ENCODE measurements at places on chromosomes 12 and 14.

- peak; percentile 8 for DNase-seq
Observed at GRCh38 chr14:64438181-64438841, 27.0 kb upstream of the AKAP5 start.

DNA sequence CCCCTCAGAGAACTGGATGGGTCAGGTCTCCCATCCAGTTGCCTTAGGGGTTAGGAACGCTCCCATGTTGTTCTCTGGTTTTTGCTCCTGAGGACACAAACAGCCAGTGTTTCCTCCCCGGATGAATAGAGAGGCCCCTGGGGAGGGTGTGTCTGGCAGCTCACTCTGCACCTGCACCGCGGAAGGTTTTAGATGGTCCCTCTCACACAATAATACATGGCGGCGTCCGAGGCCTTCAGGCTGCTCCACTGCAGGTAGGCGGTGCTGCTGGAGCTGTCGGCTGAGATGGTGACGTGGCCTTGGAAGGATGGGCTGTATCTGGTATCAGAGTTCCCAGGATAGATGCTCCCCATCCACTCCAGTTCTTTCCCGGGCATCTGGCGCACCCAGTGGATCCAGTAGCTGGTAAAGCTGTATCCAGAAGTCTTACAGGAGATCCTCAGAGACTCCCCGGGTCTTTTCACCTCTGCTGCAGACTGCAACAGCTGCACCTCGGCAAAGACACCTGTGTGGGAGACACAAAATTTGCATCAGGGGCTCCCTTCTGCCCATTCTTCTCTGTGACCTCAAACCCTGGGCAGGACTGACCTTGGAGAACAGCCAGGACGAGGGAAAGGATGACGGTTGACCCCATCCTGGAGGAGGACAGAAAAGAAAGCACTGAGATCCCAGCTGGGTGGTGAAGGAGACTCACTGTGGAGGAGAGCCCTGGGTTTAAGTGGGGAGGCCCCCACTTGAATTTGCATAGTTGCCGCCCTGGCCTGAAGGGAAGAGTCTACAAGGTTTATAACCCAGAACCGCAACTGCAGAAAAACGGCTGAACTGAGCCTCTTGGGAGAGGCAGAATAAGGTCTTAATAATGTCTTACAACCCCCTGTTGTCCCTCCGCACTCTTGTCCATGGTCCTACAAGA lies 1324.8 kb downstream of the TMEM121 start:
- no peak for DNase-seq

DNA sequence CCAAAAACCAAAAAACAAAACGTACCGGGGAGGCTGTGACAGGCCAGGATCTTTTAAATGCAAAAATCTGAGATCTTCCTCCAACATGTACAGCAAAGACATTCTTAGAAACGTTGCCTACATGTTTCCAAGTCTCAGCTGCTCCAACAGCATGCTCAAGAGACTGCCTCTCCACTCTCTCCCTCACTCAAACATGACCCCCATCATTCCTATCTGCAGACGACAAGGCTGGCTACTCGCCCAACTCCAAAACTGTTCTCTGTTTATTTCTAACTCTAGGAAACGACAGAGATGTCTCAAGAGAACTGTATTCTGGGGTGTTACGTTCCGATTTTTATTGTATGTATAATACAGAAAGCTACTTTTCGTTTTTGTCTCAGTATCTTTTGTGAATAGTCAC lies 57.5 kb upstream of the TMCC3 start:
- no peak for DNase-seq

DNA sequence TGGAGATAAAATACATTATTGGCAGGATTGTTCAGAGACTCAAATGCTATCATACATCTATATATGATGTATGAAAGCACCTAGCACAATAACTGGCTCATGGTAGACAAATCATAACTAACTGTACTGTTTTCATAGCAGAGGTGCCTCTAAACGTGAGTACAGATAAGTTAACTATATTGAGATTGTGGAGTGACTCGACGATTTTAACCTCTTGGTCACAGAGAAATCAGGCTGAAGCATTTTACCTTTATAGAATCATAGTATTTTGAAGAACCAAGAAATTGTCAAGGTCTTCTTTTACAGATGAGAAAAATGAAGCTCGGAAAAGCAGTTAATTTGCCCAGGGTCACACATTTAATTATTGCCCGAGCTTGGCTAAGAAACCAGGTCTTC lies 666 bp upstream of the DERA start:
- no peak for DNase-seq

GRCh38 chr12:32159925-32160324 lies 53.3 kb downstream of the BICD1 start:
- DNase-seq, result no peak

DNA sequence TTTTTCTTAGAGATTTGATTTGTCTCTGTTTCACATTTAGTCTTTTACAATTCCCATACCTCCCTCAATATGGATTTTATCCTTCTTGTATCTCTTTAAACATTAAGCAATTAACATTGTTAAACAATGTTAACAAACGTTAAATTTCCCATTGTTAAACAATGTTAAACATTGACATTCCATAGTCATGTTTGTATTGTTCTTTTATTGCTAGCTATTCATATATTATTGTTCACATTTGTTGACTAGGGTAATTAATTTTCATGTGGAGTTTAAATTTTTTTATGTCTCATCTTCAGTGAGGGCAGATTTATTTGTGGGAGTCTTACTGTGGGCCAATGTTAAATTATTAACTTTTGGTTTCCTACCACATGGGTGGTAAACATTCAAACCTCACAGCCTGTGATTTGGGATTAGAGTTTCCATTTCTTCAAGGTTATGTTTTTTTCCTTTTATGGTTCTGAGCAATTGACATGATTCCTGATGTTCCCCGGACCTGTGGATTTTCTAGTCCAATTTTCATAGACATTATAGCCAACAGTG lies 294.3 kb downstream of the ALG10B start:
- DNase-seq, result no peak

DNA sequence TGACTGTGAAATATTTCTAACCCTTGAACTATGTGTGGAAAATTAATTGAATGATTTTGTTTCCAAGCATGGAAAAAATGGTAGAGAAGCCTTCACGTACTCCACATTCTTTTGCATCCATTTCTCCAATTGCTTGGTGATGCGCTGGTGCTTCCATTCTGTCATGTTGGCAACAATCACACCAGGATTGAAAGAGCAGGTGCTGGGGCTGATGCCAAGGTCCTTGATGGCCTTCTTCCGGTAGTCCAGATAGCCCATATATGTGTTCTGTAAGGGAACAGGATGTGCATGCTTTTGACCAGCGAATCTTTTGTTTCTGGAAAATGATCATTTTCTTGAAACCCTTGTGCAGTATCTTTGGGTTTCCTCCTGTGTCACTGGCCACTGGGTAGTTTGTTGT lies 28.6 kb downstream of the TDG start:
- DNase-seq, result no peak

GRCh38 chr12:109738209-109738608 lies 24.6 kb downstream of the FAM222A start:
- no peak for DNase-seq

DNA sequence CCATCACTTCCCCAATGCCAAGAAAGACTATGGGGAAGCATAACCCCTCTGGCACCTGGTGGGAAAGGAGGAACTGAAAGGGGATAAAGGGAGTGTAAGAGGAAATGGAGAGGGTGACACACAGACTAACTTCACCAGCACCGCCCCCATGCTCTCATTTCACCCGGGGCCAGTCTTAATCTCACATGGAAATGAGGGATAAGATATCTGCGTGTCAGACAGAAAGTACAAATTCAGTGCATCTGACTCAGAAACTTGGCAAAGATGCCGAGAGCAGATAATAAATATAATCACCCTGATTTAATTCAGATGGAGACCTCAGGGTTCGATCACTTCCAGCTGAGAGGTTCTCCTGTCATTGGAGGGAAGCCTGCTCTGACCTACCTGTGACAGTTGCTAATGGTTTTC lies 191.6 kb downstream of the DUSP6 start:
- peak; percentile 17 for DNase-seq

GRCh38 chr14:101233021-101233366 lies 328.3 kb upstream of the DIO3 start:
- DNase-seq, result no peak

DNA sequence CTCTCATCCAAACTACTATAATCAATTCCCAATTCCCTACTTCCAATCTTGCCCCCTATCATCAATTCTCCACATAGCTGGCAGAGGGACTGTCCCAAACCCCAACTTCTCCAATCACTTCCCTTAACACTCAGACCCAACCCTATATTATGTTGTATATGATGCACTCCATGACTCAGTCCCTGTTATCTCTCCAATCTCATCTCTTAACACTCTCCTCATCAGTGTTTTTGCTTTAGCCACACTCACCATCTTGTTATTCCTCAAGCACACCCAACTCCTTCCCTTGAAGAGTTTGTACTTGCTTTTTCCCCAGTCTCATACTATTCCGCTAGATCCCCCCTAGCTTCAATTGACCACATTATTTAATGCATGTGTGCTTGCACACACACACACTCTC lies 4.9 kb downstream of the RHOJ start:
- DNase-seq, result no peak

DNA sequence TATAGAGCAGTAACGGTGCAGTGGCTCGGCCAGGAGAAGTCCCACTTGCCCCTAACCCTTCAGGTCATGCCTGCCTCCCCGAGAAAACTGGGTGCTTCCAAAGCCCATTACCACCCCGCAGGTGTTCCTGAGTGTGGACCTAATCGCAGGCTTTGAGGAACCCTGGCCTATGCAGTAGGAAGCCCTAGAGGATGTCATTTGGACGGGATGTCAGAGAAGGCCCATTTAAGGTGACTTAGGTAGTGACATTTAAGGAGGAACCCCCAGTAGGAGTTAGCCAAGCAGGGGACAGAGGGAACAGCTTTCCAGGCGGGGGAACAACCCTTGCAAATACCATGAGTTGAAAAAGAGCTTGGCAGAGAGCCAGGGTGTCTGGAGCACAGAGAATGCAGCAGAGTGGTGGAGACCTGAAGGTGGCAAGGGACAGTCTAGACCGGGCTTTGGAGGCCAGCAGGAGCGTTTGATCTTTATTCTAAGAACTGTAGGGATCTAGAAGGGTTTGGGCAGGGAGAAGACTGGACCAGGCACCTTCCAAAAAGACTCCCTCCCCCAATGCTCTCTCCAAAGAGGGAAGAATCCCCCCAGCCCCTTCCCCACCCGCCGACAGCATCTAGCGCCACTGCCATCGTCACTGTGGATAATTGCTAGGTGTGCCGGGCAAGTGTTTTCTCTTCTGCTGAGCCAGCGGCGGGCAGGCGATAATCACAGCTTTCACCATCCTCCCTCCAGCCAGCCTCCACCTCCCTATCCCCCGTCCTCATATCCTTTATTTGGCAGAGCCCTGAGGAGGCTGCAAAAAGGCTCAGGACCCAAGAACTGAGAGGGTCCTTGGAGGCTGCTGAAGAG lies 33.3 kb upstream of the BEGAIN start:
- no peak for DNase-seq

GRCh38 chr12:19895246-19896020 lies 456.1 kb downstream of the AEBP2 start:
- no peak for DNase-seq

Data from CD4-positive, alpha-beta T cell treated with Interleukin-12 subunit alpha and Interleukin-12 subunit beta, for 1 hour (primary cell).